ENCODE measurements at places on chromosomes 6 and 20. TPM values are rescaled to one million over a fixed set of nuclear protein-coding genes. Genes with fewer than 3 reads are reported as not detected.

WFDC5 gene
- total RNA-seq = not detected

EYS gene
- 0.05 TPM for total RNA-seq

B3GALT4 gene
- 0.70 TPM for total RNA-seq

ARMH2 gene
- not detected for total RNA-seq

PPP1R3G gene
- 1.7 TPM for total RNA-seq

LY6G6C gene
- total RNA-seq = not detected

SPTLC3 gene
- total RNA-seq = 0.07 TPM

SLCO4A1 gene
- 10.2 TPM for total RNA-seq

PTCHD4 gene
- total RNA-seq = 0.07 TPM

HLA-DQB2 gene
- total RNA-seq = not detected

SLC22A7 gene
- not detected for total RNA-seq

TINAG gene
- total RNA-seq = not detected

TRAPPC3L gene
- not detected for total RNA-seq

ZC2HC1B gene
- total RNA-seq = not detected

NNAT gene
- total RNA-seq = not detected

TBX18 gene
- total RNA-seq = 19.0 TPM

XKR7 gene
- 0.02 TPM for total RNA-seq

VPS16 gene
- total RNA-seq = 35.6 TPM

HTR1E gene
- total RNA-seq = not detected

COL11A2 gene
- 0.72 TPM for total RNA-seq

CASS4 gene
- total RNA-seq = 0.06 TPM

ARMC12 gene
- 0.23 TPM for total RNA-seq

STK35 gene
- total RNA-seq = 14.6 TPM

SLC17A1 gene
- total RNA-seq = not detected

GFRA4 gene
- total RNA-seq = not detected

CLPSL2 gene
- total RNA-seq = 0.60 TPM

DTNBP1 gene
- total RNA-seq = 11.6 TPM

RIPPLY2 gene
- 0.41 TPM for total RNA-seq

CST1 gene
- total RNA-seq = 1.4 TPM

RNF144B gene
- total RNA-seq = 0.88 TPM

LHFPL5 gene
- 0.13 TPM for total RNA-seq

TMEM244 gene
- total RNA-seq = not detected

RAET1L gene
- 0.58 TPM for total RNA-seq

RBPJL gene
- not detected for total RNA-seq

RALGAPA2 gene
- 2.1 TPM for total RNA-seq

SOBP gene
- 1.2 TPM for total RNA-seq

CRISP2 gene
- not detected for total RNA-seq

BMP2 gene
- total RNA-seq = 0.58 TPM

ENPP1 gene
- 2.3 TPM for total RNA-seq

MMP24 gene
- 20.7 TPM for total RNA-seq

BTBD9 gene
- total RNA-seq = 2.9 TPM

Measured in A549 treated with DMSO at 1 μM for 4 hours (cell line).